ENCODE measurements at places on chromosomes 1 and 21.

GRCh38 chr21:26394341-26394740 is 178.7 kb downstream of the CYYR1 start:
- DNase-seq: no peak

GRCh38 chr21:39842741-39843459 is 24.3 kb upstream of the PCP4 start:
- no peak for DNase-seq

DNA sequence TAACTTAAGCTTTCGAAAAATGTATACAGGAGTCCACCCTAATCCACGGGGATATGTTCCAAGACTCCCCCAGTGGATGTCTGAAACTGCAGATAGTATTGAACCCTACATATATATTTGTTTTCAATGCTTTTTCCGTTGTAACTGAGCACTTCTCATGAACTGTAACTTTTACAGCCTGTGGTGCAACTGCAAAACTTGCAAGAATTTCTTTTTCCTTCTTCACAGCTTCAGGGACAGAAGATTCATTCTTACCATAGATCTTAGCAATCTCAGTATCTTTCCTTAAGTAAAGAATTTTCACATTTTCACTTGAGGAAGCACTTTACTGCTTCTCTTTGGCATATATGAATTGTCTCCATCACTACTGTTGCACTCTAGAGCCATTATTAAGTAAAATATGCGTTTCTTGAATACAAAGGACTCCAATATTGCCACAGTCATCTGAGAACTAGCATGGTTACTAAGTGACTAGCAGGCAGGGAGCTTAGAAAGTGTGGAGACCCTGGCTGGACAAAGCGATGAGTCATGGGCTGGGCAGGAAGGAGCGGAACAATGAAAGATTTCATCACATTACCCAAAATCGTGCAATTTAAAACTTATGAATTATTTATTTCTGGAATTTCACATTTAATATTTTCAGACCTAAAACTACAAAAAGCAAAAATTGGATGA is 14.1 kb downstream of the DPYD start:
- DNase-seq: no peak

DNA sequence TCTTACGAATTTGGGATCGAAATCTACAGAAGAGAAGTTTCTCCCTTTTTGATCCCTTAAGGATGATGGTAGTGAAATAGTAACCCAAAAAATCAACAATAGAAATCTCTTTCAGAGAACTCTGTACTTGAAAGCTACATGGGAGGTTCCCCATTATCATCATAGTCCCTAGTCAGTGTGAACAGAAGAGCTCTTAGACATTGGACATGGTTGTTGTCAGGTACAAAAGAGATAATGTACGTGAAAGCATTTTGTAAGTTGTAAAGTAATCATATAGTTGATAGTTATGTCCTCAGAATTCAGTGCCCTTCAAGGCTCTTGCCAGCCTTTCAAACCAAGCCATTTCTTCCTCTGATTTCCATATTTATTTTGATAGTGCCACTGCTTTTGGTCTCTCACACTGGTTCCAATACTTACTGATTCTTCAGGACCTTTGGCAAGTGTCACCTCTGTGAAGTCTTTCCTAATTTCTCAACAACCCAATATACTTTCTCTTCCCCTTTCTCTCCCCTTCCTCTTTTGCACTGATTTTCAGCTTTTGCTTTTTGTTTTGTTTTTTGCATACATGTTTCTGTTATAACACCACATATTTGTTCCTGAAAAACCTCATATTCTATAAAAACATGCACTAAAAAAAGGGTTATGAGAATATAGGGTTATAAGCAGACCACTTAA is 22.4 kb downstream of the VPS45 start:
- DNase-seq: no peak

- DNase-seq: no peak
Observed at GRCh38 chr1:216448011-216448510, 24.8 kb upstream of the USH2A start.

DNA sequence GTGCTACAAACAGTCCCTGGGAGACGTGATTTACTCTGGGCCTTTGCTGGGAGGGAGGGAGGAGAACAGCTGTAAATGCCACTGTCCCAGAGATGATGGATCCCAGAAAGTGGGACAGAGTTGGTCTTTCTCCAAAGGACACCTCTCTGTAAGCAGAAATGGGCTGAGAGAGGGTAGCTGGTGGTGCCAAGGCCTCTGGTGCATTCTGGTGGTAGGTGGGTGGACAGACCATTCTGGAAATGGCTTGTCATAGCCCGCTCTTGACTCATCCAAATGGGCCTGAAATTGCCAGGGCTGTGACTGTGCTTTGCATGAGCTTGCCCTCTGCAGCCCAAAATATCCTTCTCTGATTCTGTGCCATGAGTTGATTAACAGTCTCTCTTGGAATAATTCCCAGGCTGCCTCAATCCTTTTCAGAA is 36.1 kb downstream of the CCDC185 start:
- DNase-seq: no peak

DNA sequence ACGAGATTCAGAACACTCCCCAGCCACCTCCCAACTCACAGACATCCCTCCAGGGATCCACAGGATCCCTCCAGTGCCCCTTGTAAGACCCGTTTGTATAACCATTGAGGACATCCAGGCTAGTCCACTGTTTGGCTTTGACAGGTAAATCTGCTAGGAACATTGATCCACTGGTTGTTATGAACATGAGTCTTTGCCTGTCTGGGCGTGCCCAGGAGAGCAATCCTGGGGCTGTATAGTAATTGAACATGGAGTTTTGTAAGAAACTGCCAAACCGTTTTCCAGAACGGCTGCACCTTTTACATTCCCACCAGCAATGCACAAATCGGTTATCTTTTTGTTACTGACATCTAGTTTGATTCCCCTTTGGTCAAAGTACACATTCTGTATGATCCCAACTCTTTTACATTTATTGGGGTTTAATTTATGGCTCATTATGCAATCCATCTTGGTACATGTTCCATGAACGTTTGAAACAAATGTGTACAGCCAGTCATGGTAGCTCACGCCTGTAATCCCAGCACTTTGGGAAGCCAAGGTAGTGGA is 88.7 kb downstream of the WDR4 start:
- no peak for DNase-seq

GRCh38 chr1:78619803-78620579 is at the start of gene IFI44L:
Gene IFI44L (plus strand): TSS chr1:78620448. CDS start chr1:78627916, 7,468 bp downstream.
- DNase-seq: peak; percentile 40

DNA sequence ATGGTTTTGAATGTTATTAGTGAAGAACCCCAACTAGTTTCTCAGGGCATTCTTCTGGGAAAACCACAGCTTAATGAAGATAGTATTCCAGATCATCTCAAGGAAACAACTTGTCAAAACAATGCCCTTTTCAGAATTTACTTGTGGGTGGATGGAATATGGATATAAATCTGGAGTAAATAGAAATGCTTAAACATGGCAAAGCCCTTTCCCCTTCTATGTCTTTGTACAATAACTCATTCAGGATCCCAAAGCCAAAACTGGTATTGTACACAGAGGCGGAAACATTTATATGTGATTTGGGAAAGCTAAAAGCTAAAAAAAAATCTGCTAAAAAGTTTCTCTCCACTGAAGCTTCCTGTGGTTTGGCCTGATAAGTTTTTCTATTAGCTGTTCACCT is 55.5 kb upstream of the RGS5 start:
- no peak for DNase-seq

- DNase-seq: no peak
Observed at GRCh38 chr1:224406216-224406615, 28.4 kb downstream of the WDR26 start.

DNA sequence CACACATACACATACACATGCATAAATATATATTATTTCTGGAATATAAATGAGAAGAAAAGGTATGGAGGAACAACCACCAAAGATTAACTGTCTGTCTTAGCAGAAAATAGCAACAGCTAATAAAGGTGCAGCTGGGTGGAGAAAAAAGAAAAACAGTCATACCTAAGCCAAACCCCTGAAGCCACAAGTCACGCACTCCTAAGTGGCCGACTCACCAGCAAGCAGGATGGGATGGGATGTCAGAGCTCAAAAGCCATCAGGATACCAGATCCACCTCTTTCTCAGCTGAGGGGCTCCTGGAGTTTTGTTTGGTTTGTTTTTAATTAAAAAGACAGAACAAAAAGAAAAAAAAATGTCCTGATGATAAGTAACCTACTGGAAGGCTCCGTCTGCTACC is 64.7 kb upstream of the HIVEP3 start:
- no peak for DNase-seq

DNA sequence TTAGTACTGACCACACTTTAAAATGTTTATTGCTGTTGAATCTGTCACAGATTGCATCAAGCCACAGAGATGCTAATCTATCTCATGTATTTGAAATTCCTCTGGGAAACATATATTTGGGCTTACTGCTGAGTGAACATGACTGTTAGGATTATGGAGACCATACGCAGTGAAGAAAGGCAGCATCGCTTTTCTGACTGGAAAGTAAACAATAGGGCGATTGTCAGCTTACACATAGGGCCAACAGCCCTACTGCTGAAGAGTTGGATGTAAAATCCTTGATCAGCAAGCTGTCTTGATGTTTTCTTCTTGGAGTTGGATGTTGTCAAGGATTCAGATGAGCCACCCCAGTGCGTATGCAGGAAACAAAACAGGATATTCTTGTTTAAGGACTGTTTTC is 368.7 kb upstream of the ADGRL2 start:
- no peak for DNase-seq

GRCh38 chr1:201946224-201946908 is at the start of gene LMOD1:
Gene LMOD1 (minus strand): TSS chr1:201946548. CDS start chr1:201946340, 208 bp downstream.
- DNase-seq: no peak

DNA sequence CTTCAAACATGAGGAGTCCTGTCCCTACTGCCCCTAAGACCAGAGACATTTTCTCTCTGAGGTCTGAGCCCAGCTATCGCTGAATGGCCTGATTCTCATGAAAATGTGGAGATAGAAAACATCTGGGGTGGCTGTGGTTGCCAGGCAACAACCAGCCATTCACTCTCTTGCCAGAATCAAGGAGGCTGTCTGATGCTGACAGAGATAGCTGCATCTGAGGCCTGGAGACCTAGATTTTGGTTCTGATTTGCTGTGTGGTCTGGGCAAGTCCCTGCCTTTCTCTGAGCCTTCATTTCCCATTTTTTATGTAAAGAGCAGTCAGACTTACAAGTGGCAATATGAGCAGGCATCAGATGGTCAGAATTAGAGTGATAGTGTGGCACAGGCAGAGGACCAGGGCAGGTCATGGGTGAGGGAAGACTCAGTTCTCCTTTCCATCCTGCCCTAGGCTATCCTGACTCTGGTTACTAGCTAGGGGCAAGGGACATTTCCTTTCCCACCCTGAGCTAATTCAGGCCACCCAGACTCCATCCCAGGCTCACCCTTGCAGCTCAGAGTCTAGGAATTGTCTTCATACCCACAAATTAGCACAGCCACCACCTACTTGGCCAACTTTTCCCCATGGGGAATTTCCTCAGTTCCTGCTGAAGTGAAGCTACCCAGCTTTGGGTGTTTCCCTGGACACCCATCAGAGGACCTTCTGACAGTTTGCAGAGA is 20.0 kb upstream of the RNF19B start:
- DNase-seq: no peak

DNA sequence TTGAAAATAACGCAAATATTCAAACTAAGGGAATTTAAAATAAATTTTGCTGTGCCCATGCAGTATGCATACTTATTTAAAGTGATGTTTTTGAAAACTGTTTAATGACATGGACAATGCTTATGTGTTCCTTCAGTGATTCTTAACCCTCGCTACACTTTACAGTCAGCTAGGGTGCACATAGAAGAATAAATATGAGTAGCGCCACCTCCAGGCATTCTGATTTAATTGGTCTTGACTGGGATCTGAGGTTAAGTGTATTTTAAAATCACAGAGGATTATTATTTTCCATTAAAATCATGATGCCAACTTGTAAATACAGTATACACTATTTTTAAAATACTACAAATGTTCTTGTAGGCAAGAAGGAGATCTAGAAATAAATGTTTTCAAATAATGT is 373.5 kb upstream of the ADGRL4 start:
- DNase-seq: no peak

GRCh38 chr1:10347109-10347508 is 51.8 kb upstream of the PGD start:
- DNase-seq: no peak

GRCh38 chr1:167936930-167937708 is at the start of gene MPC2:
Gene MPC2 (minus strand): TSS chr1:167937072. CDS start chr1:167935841, 1,231 bp downstream.
- DNase-seq: peak; percentile 56

DNA sequence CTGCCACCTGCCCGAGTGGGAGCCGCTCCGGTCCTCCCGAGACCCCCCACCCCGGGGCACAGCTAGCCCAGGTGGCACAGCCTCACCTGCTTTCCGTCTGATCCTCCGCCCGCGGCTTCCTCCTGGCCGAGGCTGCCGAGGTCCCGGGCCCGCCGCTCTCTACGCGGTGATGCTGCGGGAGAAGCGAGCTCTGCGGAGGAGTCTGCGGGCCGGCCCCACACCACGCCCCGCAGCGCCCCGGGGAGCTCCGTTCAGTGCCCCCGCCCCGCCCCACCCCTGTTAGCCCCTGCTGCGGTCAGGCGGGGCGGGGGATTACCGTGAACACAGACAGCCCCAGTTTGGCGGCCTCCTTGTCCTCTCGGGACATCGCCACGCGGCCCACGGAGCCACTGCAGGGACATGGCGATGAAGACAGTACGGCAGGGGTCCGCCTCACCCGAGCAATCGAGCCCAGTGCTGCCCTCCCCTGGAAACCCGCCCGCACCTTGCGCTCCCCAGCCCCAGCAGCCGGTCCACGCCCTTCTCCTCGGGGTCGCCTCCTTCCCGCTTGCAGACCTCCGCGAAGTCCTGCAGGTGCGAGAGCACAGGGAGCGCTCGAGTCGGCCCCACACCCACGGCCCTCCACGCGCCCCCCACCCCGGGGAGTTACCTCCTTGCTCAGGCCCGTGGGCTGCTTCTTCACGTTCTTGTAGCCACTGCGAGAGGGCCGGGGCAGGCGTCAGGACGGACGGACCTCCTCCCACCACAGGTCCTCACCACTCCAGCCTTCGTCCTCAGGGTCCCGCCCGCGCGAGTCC is 933 bp downstream of the C1orf35 start:
- DNase-seq: peak; percentile 55

DNA sequence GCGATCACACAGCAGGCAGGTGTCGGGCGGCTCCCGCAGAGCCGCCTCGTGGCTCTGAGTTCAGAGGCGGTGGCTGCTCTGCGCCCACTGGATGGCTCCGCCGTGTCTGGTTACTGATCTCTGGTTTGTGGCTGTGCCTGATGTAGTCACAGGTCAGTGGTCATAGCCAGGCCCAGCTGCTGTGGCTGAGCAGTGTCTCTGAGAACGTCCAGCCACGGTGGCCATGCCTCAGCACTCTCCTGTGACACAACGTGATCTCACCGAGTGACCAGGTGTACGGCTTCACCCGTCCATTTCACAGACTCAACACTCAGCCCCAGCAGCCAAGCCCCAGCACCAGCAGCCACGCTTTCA is 61.2 kb downstream of the KCNN3 start:
- no peak for DNase-seq
